ENCODE measurements at places on chromosomes 6 and 20.
A peak's percentile ranks its signal among the peaks of the same experiment; 100 is the strongest.

- no peak for DNase-seq
Observed at GRCh38 chr6:3309391-3310050, 50.8 kb downstream of the PSMG4 start.

DNA sequence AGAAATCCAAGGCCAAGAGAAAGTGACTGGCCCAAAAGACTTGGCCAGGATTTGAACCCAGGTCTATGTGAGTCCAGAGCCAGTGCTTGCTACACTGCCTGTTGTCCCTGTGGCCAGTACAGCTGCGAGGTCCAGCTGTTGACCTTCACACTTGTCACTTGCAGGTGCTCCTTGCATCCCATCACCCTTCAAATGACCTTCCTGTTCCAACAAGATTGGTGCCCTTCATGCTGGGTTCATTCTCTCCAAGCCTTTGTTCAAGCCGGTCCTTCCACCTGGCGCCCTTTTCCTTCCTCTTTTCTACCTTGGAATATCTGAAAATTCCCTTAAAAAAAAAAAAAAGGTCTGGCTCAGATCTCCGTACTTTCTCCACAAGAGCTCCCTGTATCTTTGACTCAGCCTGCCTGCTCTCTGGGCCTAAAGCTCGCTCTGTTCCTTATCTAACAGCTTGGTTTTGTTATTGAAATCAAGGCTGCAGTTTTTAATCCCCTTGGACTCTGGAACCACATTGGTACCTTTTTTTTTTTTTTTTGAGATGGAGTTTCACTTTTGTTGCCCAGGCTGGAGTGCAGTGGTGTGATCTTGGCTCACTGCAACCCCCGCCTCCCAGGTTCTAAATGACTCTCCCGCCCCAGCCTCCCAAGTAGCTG lies 22.2 kb upstream of the MRPS18A start:
- no peak for DNase-seq

DNA sequence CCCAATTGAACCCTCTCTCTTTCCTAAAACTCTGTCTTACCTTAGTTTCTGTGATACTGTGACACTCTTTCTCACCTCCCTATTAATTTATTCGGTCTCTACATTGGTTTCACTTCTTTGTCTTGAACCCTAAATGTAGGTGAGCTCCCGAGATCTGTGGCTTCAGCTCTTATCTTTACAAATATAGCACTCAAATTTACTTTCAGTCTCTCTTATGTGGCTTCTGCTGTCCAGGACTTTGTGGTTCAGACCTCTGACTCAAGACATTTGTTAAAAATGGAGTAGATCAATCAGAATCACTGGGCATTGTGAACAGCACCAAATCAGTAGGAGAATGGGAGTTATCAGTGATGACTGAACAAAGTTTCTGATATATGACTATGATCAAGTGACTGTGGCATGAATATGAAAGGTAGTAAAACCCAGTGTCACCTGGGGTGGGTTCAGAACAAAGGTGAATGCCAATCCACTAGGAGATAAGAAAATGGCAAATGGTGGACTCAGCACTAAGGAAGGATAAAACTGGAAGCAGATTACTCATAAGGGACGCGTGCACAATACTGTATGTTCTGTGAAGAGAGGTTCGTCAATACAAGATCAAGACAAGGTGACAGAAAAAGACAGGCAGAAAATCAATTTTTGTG lies 27.2 kb downstream of the IL17F start:
- DNase-seq: no peak

DNA sequence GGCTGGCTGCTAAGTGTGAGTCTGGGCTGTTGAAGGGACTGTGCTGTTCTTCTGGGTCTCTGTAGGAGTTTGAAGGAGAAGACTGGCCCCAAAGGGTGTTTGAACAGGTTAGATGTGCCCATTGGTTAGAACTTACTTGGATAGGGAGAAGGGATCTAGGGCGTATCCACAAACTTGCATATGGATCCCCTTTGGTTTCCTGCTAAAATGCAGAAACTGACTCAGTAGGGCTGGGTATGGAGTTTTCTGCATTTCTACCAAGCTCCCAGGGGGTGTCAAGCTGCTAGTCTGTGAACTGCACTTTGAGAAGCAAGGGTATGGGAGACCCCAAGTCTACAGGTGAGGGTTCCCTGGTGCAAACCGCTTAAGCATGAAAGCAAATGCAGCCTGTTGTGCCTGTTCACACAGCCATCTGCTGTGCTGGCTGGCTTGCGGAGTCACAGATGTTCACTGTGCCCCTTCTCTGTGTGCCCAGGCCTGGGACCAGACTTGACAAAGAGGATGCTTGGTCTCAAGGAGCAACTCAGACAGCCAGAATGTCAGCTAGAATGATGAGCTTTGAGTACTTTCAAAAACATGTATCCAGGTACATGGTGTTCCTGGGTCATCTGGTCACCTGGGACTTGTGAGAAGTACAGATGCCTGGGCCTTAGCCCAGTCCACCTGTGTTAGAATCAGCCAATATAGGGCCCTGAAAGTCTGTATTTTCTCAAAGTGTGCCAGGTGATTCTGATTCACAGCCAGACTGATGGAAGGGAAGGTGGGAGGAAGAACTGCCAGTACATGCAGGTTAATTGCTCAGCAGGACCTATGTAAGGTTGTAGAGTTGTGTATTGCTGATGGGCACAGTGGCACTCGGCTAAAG lies 7.4 kb downstream of the PPP1R16B start:
- DNase-seq: no peak

GRCh38 chr6:139567095-139567494 lies 192.6 kb upstream of the CITED2 start:
- DNase-seq: no peak

GRCh38 chr20:33359399-33360261 lies 41.7 kb downstream of the CDK5RAP1 start:
- no peak for DNase-seq

DNA sequence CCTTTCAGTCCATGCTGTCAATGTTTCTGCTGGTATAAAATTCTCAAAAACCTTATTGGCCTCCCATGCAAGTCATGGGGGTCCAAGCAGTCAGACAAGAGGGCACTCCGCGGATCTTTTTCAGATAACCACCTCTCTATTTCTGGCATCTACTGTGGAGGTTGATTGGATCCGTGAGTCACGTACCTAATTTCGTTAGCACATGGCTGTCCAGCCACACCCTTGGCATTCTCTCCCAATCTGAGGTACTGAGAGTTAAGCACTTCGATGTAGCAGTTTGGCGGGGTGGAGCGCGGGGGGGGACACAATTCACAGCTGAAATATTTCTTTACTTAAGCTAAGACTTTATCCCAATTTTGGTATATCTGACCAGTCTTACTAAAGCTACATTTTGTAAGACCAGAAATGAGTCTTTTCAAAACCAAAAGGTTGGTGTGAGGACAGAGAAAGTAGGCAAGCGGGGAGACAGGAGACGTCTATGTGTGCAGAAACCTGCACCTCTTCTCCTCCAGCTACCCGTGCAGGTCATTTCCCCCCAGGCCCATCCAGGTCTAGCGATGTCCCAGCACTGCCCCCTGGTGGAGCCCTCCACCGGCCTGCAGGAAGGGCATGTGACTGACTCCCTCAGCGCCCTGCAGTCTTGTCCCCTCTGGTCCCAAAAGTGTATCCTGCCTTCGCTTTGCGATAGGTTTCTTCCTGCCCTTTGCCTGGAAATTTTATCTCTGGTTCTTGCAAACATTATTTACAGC lies 113.1 kb downstream of the ADAT2 start:
- peak; percentile 45 for DNase-seq

- DNase-seq: no peak
Observed at GRCh38 chr6:133435065-133435728, 194.0 kb downstream of the EYA4 start.

GRCh38 chr20:37737826-37738420 lies 44.1 kb downstream of the CTNNBL1 start:
- DNase-seq: no peak

- no peak for DNase-seq
Observed at GRCh38 chr6:166758136-166758704, 131.2 kb upstream of the RPS6KA2 start.

GRCh38 chr20:25103526-25103925 lies 21.6 kb upstream of the VSX1 start:
- no peak for DNase-seq

- DNase-seq: no peak
Observed at GRCh38 chr6:92114091-92114675, 1305.2 kb downstream of the EPHA7 start.

DNA sequence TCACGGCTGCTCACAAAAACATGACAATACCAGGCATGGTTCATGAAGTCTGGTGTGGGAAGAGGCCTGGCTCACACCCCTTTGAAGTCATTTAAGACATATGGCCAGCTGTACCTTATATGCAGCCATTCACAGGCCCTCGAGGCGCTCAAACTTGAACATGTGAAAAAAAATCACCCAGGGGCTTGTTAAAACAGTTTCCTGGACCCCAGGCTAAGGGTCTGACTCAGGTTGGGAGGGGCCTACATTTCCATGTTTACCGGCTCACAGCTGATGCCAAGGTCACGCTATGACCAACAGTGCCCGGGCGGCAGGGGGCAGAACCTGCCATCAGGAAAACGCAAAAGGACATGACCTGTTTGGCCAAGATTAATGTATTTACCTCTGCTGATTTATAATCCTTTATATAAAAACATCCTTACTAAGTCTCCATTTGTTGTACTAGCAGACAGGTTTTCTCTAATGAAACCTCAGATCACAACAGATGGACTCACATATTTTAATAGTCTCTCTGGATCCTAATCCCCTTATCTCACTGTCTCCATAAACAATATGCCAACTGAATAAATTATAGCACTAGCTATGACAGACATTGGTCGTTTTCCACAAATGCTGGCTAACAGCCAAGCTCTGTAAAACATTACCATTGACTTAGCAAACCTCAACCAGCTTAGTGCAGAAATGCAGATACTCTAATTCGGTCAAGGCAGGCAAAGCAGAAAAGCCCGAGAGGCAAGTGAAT lies 19.9 kb downstream of the EZR start:
- DNase-seq: no peak

GRCh38 chr20:13814672-13815071 lies 29.8 kb downstream of the NDUFAF5 start:
- DNase-seq: no peak

- no peak for DNase-seq
Observed at GRCh38 chr6:33858804-33859505, 55.2 kb upstream of the MLN start.

GRCh38 chr6:132161283-132161682 lies 210.1 kb upstream of the CCN2 start:
- DNase-seq: no peak

GRCh38 chr6:41692080-41692675 lies 43.2 kb downstream of the TFEB start:
- no peak for DNase-seq

DNA sequence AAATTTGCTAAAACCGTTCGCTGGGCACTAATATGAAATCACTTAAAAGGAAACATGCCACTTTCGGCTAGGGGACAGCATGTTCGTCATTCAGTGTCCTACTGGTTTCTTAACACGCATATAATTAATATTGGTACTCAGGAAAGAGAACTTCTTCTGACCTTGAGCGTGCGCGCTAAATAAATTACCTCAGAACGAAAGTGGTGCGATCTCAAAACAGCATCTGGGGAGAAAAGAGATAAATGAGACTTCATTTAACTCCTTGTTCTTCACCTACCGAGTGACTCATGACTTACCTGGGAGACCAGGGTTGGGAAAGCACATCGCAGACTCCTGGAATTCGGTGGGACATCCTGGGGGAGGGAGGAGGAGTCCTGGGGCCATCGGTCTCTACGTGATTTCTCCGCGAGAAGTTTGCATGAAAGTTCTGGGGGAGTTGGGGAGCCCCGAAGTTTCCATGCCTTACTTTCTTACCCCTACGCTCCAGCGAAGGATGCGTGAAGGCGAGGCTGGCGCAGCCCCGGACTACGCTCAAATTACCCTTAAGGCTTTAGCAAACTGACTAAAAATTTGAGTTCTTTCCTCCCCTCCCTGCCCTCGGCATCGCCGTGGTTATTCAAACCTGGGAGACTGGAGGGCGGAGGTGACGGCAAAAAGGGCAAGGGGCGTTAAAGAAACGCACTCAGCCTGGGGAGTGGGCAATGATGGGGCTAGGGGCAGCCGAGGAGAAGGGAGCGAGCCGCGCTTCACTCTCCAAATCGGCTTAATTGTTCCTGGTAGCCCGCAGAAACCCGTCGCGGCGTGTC lies 1.1 kb upstream of the BEND6 start:
- DNase-seq: peak; percentile 59

DNA sequence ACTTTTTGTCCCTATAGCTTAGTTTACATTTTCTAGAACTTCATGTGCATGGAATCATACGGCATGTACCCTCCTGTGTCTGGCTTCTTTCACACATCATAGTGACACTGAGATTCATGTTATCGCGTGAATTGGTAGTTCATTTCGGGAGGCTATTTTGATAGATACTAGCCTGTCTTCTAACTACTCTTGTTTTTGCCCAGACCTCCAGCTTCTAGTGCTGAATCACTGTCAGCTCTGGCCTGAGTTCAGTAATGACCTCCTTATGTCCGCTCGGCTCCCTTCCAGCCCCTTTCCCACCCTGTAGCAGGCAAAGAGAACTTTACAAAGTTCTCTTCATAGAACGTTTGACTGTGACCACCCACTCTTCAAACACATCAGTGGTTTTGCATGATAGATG lies 14.1 kb downstream of the MYBL2 start:
- no peak for DNase-seq

GRCh38 chr6:28696682-28697081 lies 171.0 kb downstream of the GPX5 start:
- no peak for DNase-seq

GRCh38 chr6:157316871-157317814 lies 6.2 kb downstream of the TMEM242 start:
- peak; percentile 44 for DNase-seq

DNA sequence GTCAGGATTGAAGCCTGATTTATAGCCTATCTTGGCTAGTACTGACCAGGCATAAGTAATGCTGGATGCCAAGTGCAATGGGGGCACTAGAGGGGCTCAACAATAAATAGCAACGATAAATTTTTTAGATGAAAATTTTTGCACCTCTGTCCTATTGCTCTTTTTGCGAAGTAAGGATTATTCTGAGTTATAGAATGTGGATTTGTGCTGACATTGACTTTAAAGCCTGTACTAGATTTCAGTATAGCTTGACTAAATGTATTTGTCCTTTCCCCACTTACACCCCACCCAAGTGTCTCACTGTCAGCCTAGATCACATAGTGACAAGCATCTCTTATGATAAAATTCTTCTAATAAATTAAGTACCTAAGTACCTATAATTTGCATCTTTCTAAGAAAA lies 757.0 kb downstream of the GRIK2 start:
- DNase-seq: no peak

DNA sequence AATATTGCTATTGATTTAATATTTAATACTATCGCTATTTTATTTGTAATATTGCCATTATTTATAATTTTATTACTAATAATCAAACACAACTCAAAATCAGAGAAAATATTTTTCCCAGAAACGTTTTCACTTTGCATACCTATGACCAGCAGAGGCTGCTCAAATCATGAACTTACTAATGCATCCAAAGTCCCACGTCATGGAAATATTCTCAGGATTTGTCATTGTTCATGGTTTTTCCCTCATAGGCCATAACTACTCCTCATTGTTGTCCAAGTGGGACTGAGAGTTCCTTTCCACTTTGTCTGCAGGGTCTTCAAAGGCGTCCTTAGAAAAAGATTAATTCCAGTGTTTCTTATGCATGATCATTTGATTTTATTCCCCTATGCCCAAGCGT lies 344.8 kb downstream of the THBS2 start:
- no peak for DNase-seq

Measured in activated CD4-positive, alpha-beta T cell treated with anti-CD3 and anti-CD28 coated beads, Interleukin-10, Interleukin-2, amounts not matched to agents 100 ng/mL and 50 ng/mL, durations not matched to agents 16 hours and 8 hours (primary cell).